Fibroblast of skin of left quadriceps (primary cell): ENCODE measurements at places on chromosomes 2 and 18.

DNA sequence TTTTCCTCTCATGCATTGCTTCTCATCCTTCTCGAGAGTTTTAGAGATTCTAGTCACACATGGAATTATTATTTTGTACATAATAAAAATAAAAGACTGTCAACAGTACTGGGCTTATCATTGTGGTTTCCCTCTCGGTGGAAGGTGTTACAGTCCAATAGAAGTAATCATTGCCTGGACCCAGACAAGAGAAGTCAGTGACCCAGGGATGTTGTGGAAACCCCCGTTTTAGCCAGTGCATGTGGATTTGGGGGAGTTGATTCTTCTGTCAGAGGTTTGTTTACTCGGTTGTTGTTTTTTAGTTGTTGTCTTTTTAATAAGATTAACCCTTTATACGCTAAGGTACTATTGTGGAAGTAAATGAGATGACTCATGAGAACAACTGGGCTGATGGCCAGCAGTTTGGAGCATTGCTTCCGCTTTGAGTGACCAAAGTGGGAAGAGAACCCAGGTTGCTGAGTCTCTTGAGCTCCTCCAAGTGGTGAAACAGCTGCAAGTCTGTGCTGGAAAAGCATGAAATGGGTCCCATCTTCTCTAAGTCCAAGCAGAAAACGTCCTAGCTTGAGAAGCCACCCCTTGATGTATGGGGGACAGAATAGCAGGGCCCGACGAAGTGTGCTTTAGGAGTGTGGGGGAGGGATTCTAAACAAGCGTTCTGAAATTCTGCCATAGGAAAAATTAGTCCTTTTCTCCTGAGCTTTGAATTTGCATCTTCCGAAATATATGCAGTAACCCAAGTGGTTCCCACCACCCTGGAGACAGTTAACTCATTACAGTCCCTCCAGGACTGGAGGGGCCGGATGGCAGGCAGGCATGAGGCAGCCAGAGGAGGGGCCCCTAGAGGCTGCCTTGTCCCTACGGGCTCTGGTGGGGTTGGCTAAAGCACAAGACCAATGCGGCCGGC, 61.8 kb upstream of the GPR45 start:
- DNase-seq, result peak; percentile 43

DNA sequence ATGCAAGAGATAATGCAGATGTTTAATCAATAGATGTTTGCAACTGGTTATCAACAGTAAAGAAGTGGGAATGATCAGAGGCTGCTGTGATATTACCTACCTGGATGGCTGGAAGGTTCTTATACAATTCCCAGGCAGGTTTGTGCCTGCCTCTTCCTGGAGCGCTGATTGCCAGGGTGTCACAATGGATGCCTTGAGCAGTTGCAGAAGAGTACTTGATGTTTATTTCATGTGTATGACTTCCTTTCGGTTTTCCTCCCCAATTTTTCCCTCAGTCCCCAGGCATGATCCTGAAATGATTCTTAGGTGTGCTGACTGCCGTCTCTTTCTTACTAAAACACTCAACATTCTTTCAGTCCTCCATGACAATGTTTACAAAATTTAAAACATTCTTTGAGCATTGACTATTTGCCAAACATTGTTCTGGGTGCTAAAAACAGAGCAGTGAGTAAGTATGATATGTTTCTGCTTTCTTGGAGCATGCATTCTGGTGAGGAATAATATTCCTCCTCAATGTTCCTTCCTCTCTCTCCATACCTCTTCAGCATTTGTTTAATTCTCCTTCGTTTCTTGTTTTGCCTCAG, 416.6 kb upstream of the TRIB2 start:
- DNase-seq, result no peak

DNA sequence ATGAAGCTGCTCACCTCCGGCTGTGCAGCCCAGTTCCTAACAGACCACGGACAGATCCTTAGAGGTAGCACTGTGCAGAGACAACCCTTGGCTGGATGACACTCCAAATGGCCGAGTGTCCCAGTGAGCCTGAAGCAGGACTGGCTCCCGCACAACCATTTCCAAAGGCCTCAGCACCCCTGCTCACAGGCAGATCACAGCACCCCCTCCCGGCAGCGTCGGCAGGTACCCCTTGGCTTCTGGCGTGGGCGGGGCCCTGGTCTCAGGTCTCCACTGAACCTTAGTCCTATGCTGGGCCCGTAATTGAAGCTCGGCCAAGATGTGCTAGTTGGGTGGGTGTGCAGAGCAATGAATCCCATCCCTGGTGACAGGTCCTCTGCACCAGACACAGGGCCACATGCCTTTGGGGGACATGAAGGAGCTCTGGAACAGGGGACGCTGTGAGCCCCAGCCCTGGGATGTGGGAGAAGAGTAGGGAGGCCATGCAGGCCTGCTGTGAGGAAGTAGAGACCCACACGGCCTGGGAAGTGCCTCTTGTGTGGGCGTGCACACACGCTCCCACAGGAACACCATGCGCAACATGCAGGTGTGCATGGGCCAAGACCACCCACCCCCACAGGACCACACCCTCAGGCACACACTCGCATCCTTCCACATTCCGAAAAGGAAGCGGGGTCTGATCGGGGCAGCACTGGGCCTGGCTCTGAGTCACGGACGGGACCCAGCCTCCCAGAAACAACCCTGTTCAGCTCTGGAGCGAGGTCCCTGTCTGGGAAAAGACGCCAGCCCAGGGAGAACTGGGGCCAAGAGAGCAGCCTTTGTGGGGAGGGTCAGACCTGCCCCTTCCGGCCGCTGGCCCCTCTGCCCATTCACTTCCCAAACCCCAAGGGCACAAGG, 2.8 kb downstream of the DUSP2 start:
- DNase-seq, result no peak

- DNase-seq, result peak; percentile 56
These were observed 19.5 kb downstream of the NFE2L2 start for GRCh38 chr2:177245010-177245422.

DNA sequence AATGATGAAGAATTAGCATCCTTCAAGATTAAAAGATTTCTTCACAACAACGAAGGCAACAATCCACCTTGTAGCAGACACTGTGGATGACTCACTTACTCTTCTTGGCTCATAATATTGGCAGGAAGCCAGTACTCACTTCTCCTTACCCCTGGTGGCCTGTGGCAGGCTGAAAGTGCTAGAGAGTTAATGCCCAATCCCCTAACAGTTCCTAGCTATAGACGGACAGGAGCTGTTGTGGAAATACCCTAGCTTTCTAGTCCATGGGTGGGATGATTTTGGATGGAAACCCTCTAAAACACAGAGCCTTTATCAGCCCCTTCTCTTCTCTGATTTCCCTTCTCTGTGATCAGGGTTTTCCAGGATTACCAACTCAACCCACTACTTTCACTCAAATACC, 128.6 kb upstream of the NYAP2 start:
- no peak for DNase-seq

DNA sequence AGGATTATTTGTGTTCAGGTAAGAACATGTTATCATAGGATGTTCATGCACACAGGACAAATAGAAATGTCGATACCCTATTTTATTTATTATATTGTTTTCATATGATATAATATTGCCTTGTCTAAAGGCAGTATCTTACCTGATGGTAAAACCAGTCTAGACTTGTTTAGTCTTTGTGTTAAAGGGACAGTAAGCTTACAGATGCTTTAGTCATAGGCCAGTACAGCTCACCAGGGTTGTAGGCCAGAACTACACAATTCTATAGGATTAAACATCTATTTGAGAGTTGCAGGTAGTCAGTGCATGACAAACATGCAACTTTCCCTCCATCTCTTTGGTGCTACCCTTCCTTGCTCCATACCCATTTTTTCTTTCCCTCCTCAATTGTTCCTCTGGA, 158.5 kb downstream of the GALNT3 start:
- no peak for DNase-seq

- peak; percentile 12 for DNase-seq
These were observed 593.4 kb downstream of the DCC start for GRCh38 chr18:52933356-52933755.

DNA sequence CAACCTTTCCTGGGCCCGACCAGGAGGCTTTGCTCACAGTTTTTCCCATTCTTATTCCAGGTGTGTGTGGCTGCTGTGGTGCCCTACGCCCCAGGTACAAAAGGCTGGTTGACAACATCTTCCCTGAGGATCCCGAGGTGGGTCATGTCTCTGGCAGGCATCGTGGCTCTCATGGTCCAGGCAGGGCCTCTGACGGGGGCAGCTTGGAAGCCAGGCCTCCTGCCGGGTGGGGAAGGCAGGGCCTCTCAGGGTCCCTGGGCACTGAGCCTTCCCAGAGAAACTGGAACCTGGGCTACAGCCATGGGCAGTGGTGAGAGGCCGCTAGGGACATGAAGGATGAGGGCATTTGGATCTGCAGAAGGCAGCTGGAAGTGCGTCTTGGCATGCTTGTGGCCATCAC, 49.4 kb downstream of the EFR3B start:
- no peak for DNase-seq
